Panc1 (cell line): ENCODE measurements at places on chromosomes 3 and 15.

DNA sequence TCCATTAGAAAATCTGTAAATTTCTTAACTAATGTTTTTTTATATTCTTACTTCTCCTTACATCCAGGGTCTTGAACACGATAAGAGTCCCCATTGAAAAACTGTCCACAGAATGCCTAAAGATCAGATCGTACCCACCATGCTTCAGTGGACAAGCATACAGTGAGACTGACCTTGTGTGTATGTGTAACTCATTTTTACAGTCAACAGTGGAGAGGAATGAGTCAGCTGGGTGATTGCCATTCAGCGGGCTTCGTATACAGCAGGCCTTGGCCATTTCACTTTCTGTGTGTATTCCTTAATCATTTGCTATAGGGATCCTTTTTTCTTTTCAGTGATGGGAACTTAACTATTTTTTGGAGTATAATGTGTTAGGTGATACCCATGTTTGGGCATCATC is 10.6 kb downstream of the PARP14 start:
- no peak for DNase-seq

- no peak for DNase-seq
These were observed 5.7 kb downstream of the LYSMD2 start for GRCh38 chr15:51731549-51732267.

DNA sequence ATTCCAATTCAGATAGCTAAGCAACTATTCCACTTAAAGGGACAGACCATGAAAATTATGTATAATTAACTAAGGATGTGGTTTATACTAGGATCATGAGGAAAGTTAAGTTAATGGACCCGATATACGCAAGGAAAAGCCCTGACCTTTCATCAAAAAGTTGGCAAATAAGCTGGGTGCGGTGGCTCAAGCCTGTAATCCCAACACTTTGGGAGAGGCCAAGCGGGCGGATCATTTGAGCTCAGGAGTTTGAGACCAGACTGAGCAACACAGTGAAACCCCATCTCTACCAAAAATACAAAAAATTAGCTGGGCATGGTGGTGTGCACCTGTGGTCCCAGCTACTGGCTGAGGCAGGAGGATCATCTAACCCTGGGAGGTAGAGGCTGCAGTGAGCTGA is 39.6 kb downstream of the SCAP start:
- DNase-seq: no peak

DNA sequence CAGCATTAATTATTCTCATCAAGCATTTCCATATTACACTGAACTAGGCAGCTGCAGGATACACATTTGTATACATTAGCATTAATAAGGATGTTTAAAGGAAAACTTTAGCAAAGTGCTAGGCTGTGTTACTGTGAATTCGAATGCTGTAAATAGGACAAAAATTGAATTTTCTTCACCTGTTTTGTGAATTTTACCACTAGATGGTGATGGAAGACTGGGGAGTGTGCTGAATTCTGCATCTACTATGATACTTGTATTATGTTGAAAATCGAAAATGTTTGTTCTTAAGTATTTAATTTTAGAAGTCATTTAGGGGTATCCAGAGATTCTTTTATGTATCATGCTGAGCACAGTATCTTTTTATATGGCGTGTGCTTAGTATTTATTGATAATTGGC is 12.3 kb upstream of the P2RY14 start:
- no peak for DNase-seq

- DNase-seq: no peak
These were observed 19.6 kb downstream of the PLA2G4E start for GRCh38 chr15:42001236-42001635.

DNA sequence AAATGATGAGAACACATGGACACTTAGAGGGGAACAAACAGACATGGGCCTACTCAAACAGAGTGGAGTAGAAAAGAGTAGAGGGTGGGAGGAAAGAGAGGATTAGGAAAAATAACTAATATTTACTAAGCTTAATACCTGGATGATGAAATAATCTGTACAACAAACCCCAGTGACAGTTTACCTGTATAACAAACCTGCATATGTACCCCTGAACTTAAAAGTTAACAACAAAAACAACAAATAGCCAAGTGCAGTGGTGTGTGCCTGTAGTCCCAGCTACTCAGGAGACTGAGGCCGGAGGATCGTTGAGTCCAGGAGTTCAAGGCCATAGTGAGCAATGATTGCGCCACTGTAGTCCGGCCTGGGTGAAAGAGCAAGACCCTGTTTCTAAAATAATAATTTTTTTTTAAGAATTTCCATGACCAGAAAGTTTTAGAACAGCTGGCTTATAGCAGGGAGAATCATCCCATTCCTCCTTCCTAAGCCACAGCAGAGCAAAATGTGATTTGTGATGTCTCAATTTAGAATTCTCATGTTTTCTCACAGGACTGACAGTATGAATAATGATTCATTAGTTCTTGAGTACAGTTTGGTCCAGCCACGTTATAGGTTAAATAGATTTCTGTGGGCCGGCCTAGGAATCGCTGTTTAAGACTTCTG is 150.0 kb downstream of the ZNF609 start:
- DNase-seq: no peak

DNA sequence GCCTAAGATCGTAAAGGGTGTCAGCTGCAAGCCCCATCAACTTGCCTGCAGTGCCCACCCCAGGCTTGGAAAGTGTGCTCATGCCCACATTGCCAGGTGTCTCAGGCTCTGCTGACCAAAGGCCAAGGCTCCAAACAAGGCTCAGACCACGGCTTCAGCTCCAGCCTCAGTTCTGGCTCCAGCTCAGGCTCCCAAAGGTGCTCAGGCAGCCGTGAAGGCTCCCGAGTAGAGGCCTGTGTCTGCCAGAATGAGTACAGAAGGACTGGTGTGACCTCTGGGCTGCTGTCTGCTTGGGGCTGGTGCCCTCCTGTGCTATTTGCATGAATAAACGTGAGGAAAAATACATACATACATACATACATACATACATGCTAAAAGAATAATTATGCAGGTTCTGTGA is 27.9 kb upstream of the UACA start:
- DNase-seq: no peak

DNA sequence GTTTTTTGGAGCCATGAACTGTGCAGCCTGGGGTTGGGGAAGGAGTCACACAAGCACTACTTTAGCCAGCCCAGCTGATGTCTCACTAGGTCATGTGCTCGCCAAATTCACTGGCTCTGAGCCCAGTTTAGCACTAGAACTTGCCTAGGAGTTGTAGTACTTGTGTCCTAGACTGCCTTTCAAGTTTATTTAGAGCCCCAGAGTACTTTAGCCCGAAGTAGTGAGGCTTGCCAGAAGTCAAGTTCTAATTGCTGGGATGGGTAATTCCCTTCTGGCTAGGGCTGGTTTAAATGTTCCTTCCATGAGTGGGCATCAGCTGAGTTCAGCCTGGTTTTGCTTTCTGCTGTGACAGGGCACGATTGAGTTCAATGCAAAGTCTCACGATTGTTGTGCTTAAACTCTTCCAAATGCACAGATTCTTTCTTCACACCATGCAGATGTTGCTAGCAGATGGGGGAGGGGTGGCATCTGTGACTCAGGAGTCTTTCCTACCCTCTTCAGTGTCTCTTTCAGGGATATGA is 228.2 kb upstream of the ZPLD1 start:
- no peak for DNase-seq

DNA sequence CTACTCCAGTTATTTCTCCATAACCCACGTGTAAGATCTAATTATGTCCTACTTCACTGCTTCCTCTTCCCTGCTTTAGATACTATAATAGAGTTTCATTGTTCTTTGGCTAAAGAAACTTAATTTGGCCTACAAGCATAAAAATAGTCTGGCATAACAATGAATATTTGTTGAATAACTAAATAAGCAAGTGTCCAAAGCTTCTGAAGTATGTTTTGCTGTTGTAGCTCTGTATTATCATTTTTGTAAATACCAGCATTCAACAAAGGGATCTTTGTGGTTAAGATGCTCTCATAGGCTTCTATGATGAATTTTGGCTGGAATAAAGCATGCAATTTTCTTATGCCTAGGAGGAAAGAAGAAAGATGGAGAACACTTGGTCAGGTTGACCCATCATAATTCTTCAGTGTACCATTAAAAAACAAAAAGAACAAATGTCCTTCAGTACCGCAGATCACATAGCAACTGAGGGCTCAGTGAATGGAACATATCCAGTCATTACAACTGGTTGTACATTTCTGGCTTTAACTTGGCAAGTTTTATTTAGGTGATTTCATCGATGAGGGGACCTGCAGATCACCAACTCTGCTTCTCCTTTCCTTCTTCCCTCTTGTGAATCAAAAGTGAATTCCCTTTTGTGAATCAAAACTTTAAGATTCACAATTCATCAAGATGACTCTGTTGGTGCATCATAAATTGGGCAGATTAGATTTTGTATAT is 465.9 kb upstream of the TGFBR2 start:
- no peak for DNase-seq

DNA sequence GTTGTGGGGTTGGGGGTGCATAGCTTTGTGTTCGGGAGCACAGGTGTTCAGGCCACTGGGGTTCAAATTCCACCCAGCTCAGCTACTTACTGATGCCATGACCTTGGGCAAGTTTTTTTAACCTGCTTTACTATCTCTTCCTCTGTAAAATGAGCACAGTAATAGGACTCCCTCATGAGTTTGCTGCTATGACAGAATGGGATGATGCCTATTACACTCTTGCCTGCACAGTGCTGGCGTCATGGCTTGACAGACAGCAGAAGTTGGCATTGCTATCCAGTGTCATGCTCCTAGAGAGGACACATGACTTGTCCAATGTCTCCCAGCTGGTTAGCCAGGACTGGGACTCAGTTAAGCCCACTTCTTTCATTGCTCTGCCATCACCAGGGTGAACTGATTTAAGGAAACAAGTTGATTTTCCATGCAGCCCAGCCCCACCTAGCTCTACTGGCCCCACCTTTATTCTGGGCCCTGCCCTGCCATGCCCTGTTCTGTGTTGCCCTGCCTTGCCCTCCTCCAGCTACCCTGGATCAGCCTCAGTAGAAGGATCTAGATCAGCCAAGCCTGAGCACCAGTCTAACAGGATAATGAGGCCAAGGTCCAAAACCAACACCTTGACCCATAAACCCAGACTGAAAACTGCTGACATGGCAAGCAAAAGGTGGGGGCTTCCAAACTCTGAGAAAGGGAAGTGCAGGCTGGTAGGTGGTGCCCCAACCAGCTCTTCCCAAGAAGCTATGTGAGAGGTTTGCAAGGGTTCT is 155.8 kb upstream of the ATP11B start:
- no peak for DNase-seq

GRCh38 chr3:128577711-128578110 is 72.9 kb downstream of the RPN1 start:
- no peak for DNase-seq

GRCh38 chr3:49804141-49805041 is 1.3 kb downstream of the INKA1 start:
- no peak for DNase-seq

GRCh38 chr3:116140100-116140689 is 305.1 kb downstream of the LSAMP start:
- no peak for DNase-seq

- DNase-seq: no peak
These were observed 78.2 kb downstream of the NEDD4 start for GRCh38 chr15:55915221-55915620.

DNA sequence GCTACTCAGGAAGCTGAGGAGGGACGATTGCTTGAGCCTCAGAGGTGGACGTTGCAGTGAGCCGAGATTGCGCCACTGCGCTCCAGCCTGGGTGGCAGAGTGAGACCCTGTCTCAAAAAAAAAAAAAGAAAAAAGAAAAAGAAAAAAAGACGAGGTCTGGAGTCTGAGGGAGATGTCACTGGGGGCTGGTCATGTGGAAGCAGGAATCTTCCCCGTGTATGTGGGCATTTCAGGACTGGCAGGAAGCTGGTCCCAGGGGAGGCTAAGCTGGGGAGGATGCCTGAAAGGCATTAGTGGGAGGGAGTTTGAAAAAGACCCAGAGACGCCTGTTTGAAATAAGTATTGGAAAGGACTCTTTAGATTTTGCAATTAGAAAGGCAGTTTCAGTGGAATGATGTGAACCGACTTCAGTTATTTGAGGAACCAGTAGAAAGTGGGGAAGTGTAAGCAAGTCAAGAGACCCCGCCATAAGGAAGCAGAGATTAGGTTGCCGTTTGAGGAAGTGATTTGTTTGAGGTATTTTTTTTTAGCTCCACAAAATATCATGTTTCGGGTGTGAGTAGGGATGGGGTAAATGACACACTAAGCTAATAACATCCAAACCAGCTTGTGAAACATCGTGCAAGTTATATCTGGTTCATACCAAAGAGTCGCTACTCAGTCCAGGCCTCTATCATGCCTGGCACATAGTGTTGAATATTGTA is 55.5 kb downstream of the ST6GAL1 start:
- no peak for DNase-seq

- DNase-seq: no peak
These were observed 6.7 kb downstream of the C3orf22 start for GRCh38 chr3:126551839-126552687.

DNA sequence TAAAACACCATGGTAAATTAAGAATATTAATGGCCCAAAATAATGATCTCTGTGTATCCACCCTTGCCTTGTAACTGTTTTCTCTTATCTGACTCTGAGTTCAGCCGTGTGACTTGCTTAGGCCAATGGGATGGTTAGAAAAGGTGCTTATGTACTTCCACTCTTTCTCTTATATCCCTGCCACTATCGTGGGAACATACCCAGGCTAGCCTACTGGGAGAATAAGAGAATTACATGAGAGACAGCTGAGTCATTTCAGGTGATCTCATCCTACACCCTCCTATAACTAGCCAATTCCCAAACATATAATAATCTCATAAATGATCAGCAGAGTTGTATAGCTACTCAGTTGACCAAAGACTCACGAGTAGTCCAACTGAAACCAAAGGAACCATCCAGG is 98.3 kb upstream of the ABI3BP start:
- no peak for DNase-seq

GRCh38 chr3:112670824-112671223 is 29.9 kb upstream of the CCDC80 start:
- no peak for DNase-seq

GRCh38 chr3:15936312-15936711 is 138.5 kb upstream of the ANKRD28 start:
- no peak for DNase-seq

GRCh38 chr3:23341147-23341838 is 138.2 kb downstream of the UBE2E2 start:
- DNase-seq: no peak

- DNase-seq: no peak
These were observed 139.0 kb upstream of the RBMS3 start for GRCh38 chr3:29141918-29142275.

DNA sequence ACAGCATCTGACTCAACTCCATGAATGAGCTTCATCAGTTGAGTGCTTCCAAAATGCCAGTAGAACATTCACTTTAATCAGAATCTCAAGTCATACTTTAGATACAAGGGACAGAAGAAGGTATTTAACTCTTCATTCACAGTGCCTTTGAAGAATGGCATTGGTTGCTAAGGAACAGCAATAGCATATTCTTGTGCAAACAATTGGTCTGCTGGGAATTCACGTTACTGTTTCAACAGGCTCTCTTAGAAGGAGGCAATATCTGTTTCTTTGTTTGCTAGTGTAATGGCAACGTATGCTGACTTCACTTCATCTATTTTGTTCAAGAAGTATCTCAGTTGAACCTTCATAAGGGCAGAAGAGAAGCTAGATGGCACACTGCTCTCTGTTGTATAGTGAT is 113.9 kb downstream of the TMEM108 start:
- DNase-seq: no peak

- DNase-seq: no peak
These were observed 42.3 kb upstream of the CORO2B start for GRCh38 chr15:68536331-68537095.
